ENCODE measurements at places on chromosomes 3 and 15.
A peak's percentile ranks its signal among the peaks of the same experiment; 100 is the strongest.

- DNase-seq = no peak
Measured at GRCh38 chr15:40080847-40081246, 27.8 kb downstream of the BMF start.

DNA sequence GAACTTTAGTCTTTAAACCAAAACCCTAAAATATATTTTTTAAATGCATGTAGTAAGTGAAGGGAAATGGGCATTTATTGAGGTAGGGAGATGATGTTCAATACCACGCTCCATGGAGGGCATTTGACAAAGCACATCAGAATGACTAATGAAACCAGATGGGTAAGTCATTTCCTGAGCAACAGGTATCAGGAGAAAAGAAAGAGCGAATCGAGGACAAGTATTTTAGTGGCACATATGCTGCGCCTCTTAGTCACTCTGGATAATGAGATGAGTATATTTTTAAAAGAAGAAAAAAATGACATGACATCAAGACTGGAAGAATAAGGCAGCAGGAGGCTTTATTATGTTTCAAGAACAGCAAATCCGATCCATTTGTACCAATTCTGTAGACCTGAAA is 129.0 kb upstream of the ARHGEF3 start:
- no peak for DNase-seq

- no peak for DNase-seq
Measured at GRCh38 chr3:184884359-184885017, 72.5 kb downstream of the VPS8 start.

DNA sequence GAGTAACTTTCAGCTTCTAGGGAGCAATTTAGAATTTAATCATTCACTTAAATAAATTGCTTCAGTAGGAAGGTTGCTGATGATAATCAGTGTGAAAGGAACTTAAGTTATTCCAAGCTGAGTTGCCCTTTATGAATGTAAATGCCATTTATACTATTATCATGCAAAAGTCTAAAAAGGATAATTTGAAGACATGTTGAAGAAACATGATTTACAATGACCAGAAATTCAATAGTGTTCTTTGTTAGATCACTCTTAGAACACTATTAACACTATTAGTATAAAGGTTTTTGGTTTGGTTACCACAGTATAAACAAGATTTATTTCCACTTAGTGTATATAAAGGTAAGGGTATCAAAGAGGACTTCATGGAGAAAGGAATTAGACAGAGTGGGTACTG is 1.6 kb downstream of the OR4F6 start:
- DNase-seq = no peak

DNA sequence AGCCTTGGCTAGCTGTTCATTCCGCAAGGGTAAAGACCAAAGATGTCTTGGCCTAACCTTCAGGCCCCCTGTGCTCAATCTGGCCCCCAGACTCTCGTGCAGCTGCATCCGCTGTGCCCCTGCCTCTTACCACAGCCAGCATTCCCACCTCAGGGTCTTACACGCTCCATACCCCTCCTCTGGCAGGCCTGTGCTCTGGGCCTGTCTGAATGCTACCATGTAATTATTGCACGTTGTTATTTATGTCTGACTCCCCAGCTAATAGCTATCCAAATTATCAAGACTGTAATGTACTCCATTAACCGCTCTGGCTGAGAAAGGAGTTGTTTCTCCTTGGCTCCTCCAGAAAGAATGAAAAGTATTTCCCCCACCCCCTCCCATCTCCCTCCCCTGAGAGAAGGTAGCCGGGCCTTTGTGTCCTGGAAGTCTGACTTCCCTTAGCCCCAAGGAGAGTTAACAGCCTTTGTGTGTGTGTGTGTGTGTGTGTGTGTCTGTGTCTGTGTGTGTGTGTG is 54.5 kb upstream of the UBE2E1 start:
- DNase-seq = no peak

DNA sequence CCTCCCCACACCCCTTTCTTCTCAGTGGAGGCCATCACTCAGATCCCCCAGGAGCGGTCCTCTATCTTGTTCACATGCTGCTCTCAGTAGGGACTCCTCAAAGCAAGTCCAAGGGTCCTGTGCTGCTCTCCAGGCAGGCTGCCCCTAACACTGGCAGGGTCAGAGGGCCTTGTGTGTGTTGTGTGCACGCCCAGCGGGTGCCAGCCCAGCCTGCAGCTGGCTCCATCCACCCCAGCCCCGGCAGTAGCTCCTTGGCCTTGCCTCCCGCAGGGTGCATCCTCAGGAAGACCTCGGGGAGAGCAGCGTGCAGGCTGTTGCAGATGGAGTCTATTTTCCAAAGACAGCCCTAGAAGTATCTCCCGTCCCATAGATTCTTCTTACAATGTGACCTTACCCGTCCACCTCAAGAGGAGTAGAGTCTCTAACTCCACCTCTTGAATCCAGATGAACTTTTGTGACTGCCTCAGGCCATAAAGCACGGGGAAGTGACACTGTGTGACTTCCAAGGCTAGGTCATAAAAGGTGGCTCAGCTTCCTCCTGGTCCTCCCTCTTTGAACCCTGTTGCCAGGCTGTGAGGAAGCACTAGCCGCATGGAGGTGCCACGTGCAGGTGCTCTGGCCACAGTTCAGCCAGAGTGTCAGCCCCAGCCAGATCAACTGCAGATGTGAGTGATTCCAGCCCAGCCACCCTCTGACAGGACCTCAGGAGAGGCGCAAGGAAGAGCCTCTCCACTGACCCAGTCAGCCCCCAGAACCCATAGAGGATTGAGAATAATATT is 531.6 kb downstream of the SHQ1 start:
- no peak for DNase-seq

DNA sequence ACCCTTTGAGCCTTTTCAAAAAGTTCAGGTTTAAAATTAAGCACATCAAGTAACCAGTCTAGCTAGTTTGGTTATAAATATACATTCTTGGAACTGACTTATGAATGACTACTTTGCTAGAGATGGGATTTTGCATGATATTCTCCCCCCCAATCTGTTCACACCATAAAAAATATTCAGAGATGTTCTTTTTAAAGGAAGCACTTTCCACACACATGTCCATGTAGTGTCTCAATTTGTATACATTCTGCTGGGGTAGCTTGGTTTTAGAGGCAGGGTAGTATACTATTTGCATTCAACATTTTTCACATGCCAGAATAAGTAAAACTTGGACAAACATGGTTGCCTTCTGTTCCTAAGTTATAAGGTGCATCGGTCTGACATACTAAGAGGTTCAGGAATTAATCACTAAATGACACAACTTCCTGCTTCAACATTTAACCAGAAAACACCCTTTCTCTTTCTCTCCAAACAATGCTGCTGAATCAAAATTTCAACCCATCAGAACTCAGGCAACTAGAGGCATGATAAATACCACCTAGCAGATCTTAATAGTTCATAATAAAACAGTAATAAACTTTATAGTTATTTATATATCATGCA is 57.0 kb downstream of the SUMF1 start:
- DNase-seq = no peak

DNA sequence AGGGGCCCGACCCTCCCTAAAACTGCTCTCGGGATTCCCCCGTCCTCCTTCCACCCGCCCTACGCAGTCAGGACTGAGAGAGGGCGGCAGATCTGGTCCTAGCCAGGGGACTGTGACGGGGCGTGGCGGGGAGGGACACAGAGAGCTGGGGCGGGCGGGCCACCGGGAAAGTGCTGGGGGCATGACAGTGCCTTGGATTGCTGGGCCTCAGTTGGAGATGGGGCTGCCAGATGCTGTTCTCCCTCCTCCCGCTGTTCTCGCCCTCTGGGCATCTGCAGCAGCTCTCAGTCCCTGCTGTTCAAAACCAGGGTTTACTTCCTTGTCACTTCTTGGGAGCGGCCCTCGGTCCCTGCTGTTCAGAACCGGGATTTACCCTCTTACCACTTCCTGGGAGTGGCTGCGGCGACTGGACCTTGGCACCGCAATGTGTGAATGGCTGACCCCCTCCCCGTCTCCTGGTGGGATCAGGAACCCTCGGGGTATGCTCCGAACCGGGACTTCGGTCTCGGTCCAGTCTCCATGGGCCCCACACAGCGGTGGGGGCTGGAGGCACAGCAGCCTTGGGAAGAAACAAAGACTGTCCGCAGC is 1.8 kb upstream of the RPP25 start:
- DNase-seq = peak; percentile 54

- peak; percentile 57 for DNase-seq
Measured at GRCh38 chr15:77118882-77119321, 48.0 kb upstream of the TSPAN3 start.

DNA sequence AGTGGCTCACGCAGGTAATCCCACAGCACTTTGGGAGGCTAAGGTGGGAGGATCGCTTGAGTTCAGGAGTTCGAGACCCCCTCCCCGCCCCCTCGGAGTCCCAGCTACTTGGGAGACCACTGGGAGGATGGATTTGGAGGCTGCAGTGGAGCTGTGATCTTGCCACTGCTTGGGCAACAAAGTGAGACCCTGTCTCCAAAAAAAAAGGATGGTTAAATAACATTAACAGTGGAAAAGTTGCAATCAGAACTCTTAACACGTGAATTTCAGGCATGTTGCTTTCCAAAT is 1.4 kb upstream of the TMEM87A start:
- DNase-seq = no peak

GRCh38 chr3:144369129-144369879 is 397.7 kb downstream of the DIPK2A start:
- DNase-seq = no peak

DNA sequence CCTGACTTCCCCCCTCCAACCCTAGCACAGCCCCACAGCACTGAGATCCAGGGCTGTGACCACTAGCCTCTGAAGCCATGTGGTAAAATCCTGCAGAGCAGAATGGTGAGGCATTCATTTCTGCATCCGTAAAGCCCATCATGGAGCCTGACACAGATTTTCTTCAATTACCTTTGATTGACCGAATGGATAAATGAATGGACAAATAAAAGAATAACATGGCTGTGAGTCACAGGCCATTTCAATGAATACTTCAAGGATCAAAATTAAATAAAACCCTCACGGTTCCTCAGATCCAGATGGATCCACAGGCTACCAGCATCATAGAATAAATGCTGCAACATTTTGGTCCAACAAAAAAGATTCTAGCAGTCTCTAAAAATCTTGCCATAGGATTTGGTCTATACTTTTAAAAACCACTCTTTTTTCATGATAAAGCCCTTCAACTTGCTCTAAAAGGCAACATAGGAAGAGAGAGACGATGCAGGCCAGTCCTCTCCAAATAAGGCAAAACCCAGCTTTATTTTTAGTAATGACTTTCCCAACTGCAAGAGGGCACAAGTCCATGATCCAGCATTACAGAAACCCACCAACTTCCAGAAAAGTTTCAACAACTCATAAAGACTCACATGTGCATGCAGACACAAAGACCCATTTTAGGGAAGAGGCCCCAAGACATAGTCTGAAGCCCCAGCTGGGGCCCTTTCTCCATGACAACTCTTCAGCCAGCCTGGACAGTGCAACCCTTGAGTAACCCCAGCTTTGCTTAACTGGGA is 52.4 kb upstream of the MRPS22 start:
- no peak for DNase-seq

DNA sequence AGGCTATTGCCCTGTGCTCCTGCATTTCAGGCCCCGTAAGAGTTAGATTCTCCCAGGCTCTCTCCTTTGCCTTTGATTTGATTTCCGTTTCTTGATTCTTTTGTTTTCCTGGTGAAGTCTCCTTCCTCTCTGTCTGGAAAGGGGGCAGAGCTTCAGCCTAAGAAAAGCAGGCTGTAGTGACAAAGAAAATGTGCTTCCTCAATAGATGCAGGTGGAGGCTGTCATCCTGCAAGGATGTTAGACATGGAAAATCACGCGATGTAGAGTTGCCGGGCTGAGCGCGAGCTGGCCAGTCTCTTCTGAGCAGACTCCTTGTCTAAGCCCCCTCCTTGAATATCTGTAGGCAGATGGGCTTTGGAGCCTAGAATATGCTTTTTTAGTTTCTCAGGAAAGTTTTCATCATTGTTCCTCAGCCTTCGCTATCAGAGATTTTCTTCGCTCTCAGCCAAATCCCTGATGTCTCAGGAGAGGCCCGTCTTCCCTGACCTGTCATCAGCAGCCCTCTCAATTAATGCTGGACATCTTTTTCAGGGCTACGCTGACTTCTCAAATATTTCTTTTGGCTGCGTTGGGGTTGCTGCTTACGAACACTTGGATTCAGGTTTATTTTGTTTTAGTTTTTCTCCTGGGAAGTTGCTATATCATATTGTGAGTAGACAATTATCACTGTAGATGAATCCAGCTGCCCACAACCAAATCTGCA is 163.6 kb downstream of the ITPR1 start:
- DNase-seq = no peak

- DNase-seq = no peak
Measured at GRCh38 chr15:88899251-88899650, 3.9 kb upstream of the HAPLN3 start.

DNA sequence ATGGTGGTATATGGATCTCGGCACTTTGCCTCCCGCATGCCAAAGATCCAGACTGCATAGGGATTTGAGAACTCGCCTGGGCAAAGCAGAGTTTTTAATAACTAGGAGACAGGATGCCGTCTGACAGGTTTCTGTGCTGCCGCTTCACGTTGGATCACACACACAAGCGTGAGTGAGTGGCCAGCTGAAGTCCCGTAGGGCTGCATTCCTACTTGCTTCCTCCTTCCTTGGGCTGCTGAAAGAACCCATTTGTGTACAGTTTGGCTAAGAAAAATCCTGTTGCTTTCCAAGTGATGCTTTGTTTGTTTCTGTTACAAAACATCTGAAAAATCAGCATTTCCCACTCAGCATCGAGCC is 604.3 kb upstream of the CFAP20DC start:
- DNase-seq = peak; percentile 46

- DNase-seq = no peak
Measured at GRCh38 chr15:60999771-61000170, 229.3 kb downstream of the RORA start.

GRCh38 chr15:74157868-74158827 is 15.4 kb upstream of the ISLR start:
- no peak for DNase-seq

DNA sequence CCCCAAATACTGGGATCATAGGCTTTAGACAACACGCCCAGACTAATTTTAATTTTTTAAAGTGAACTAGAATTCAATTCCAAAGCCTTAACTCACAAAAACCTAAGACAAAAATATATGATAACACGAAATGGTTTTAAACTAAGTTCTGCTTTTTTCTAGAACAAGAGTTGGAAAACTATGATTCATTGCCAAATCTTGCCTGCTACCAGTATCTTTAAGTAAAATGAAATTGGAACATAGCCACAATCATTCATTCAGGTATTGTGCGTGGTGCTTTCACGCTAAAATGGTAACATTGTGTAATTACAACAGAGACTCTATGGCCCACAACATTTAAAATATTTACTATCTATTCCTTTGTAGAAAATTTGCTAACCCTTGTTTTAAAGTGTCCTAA is 488.0 kb upstream of the ZNF385D start:
- DNase-seq = no peak

GRCh38 chr3:112769286-112769978 is 77.2 kb downstream of the CD200R1L start:
- DNase-seq = no peak

- no peak for DNase-seq
Measured at GRCh38 chr3:51637144-51637940, 33.7 kb upstream of the TEX264 start.

- DNase-seq = peak; percentile 71
Measured at GRCh38 chr15:80929225-80929624, 60.4 kb downstream of the MESD start.

GRCh38 chr15:69194025-69194827 is 33.8 kb downstream of the GLCE start:
- DNase-seq = peak; percentile 5
